PC-9 (cell line): ENCODE measurements at places on chromosomes 13 and 19. TPM values are rescaled to one million over a fixed set of nuclear protein-coding genes. Genes with fewer than 3 reads are reported as not detected.

DNA sequence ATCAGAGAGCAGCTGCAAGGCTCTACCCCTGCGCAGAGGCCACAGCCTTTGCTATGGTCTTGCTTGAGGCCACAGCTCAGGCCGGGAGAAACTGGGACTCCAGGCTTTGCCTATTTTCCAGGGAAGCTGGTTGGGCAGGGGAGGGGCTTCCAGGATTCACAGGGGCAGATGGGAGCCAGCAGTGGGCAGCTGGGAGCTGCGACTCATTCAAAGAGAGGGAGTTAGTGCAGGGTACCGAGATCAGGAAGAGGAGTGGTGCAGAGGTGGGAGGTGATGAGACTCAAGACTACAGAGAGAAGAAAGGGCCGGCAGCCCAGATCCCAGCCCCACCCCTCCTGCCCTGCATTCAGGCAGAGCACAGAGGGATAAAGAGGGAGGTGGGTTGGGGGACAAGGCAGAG lies 12.1 kb downstream of the ADGRE5 start:
- peaks cover 3% of the 10 kb centered on the region; the same call in 1 of the 2 replicates for H3K36me3 ChIP-seq
- no peaks in the 10 kb centered on the region for H3K27me3 ChIP-seq
- H3K4me3 ChIP-seq, result no peak overlapping the region

- no peaks in the 10 kb centered on the region for H3K36me3 ChIP-seq
- H3K27ac ChIP-seq, result no peak overlapping the region
- no peaks in the 10 kb centered on the region for H3K4me1 ChIP-seq
- DNase-seq, result no peak
- no peak overlapping the region for H3K4me3 ChIP-seq
These were observed 340.7 kb upstream of the HTR2A start for GRCh38 chr13:47237571-47237970.

- no peak overlapping the region for H3K27ac ChIP-seq
- no peaks in the 10 kb centered on the region for H3K36me3 ChIP-seq
- H3K4me1 ChIP-seq, result peaks cover 7% of the 10 kb centered on the region
These were observed 15.6 kb upstream of the HMGB1 start for GRCh38 chr13:30481241-30481760.

DNA sequence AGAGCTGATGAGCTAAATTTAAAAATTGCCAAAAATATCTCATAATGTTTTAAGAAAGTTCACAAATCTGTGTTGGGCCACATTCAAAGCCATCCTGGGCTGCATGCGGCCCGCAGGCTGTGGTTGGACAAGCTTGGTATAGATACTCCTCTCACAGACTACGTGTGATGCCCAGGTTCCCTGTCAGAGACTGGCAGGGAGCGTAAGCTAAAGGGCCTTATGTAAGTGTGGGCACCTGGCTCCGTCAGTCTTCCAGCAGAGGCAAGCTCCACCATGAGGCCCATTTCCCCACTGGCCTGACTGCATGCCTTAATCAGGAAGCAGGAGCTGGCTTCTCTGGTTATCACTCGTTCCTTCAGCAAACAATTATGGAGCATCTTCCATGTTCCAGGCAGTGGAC lies 200.2 kb downstream of the FOXO1 start:
- H3K36me3 ChIP-seq, result no peaks in the 10 kb centered on the region
- no peak overlapping the region for H3K27ac ChIP-seq
- H3K4me3 ChIP-seq, result no peak overlapping the region
- no peaks in the 10 kb centered on the region for H3K27me3 ChIP-seq
- H3K4me1 ChIP-seq, result no peaks in the 10 kb centered on the region
- DNase-seq, result no peak

DNA sequence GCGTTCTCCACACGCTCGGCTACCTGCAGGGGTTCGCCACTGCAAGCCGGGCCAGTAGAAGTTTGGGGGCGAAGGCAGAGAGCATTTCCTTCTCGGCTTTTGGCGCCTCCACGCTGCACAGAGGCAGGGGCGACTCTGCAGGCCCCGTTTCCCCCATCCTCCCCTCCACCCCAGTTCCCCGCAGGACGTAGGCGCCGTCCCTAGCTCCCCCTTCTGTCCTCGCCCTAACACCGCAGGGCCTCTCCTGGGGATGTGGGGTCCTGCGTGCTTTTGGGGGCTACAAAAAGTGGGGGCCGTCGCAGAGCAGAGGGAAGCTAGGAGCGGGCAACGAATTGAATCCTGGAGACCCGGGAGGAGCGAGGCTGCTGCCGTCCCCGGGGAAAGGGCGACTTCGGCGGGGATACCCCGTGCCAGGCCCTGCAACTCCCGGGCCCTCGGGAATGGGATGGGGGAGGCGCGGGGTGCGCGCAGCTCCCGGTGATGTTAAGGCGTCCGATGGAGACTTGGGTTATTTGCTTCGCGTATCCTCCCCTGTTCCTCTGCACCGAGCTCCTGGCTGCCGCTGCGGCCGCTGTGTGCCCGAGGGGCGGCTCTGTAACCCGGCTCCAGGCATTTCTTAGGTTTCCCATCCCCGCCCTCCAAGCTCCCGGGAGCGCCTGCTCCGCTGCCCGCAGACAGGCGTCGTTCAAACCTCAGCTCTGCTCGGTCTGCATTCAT lies 255.9 kb upstream of the SOX21 start:
- no peaks in the 10 kb centered on the region for H3K36me3 ChIP-seq
- H3K27me3 ChIP-seq, result peaks cover 57% of the 10 kb centered on the region
- DNase-seq, result no peak
- H3K27ac ChIP-seq, result no peak overlapping the region
- no peaks in the 10 kb centered on the region for H3K4me1 ChIP-seq

DNA sequence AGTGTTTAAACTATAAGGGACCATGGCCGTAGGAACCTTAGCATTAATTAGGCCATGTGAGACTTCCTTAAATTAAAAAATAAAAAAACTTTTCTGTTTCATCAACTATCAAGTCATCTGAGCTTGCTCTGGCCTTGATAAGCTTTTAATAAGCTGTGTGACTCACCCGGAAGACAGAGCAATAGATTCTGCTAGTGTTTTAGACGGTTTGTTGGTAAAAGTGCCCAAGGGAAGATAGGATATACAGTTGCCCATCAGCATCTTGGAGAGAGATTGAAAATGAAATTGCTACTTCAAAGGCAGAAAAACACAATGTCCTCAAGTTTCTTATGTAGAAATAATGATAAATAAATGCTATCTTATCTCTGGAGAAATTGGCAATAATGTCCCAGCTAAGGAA lies 31.2 kb upstream of the RCBTB2 start:
- H3K27ac ChIP-seq, result no peak overlapping the region
- H3K36me3 ChIP-seq, result no peaks in the 10 kb centered on the region
- no peak for DNase-seq

The PINLYP gene
- total RNA-seq, result 0.53 and 2.0 TPM in 2 replicates
